ENCODE measurements at places on chromosomes 7 and 10.

GRCh38 chr7:105426606-105427146 lies 38.0 kb upstream of the SRPK2 start:
- DNase-seq: no peak

- DNase-seq: no peak
Observed at GRCh38 chr10:119772334-119772733, 46.5 kb downstream of the INPP5F start.

DNA sequence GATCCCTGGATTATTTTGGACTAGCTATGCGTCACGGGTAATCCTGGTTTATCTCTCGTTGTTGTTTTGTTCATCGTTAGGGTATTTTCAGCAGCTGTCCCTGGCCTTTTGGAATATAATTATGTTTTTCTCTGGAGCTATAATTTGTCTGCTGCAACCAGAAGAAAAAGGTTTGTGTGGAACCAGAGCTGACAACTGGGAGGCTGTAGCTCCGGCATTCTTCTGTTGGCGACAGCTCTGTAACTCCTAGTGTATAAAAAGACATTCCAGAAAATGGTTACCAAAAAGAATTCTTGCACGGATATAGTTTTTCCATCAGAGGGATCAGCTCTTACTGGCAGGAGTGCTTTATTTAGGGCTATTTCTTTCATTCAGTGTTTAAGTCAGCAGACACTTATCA lies 130.9 kb upstream of the PRR15 start:
- DNase-seq: no peak

GRCh38 chr10:111015181-111015580 lies 61.6 kb upstream of the ADRA2A start:
- no peak for DNase-seq

DNA sequence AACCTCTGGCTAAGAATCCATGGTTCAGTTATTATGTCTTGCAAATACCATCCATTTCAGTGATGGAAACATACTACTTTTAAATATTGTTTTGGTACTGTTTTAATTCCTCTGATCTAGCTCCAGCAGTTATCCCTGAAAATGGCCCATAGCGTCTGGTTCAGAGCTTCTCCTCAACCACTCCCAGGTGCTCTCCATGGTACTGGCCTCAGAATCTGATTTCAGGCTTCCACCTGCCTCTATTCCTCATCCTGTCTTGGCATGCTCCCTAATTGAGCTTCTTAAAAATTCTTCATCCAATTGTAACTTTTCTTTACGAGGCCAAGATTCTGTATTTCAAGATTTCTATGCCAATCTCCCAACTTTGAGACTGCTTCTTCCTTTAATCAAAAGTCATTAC lies 236.3 kb downstream of the HTR7 start:
- DNase-seq: no peak

- no peak for DNase-seq
Observed at GRCh38 chr7:36075561-36075960, 77.5 kb upstream of the EEPD1 start.

GRCh38 chr10:94075506-94075905 lies 81.8 kb downstream of the PLCE1 start:
- no peak for DNase-seq

DNA sequence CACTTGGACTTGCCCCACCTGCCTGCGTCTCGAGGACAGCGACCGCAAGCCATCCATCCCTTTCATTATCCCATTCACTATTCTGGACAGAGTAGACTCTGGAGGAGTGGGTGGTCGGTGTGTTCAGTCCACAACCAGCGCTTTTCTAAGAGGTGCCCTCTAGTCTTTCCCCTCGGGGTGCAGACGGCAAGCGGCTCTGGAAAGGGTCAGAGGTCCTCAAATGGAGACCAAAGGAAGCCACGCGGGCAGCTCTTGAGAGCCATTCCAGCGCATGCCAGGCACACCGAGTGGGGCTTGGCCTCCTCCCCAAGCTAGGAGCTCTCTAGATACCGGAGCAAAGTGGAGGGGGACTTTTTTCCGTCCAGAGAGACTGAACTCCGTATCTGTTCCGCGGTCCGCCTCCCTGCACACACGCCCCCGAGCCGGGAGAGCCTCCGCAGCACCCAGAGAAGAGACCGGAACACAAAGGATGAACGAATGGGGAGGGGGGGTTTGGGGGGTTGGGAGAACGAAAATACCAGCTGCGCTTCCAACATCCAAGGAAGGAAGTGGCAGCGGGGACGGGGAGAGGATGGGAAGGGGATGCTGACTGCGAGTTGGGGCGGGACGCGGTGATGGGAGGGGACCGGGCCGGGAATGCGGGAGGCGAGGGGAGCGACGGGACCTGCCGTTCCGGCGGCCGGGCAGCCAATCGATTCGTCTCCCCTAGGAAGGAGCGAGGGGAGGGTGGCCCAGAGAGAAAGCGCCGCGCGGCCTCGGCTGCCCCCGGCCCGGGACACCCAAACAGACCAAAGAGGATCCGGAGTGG lies 515 bp downstream of the GSDME start:
- DNase-seq: no peak

DNA sequence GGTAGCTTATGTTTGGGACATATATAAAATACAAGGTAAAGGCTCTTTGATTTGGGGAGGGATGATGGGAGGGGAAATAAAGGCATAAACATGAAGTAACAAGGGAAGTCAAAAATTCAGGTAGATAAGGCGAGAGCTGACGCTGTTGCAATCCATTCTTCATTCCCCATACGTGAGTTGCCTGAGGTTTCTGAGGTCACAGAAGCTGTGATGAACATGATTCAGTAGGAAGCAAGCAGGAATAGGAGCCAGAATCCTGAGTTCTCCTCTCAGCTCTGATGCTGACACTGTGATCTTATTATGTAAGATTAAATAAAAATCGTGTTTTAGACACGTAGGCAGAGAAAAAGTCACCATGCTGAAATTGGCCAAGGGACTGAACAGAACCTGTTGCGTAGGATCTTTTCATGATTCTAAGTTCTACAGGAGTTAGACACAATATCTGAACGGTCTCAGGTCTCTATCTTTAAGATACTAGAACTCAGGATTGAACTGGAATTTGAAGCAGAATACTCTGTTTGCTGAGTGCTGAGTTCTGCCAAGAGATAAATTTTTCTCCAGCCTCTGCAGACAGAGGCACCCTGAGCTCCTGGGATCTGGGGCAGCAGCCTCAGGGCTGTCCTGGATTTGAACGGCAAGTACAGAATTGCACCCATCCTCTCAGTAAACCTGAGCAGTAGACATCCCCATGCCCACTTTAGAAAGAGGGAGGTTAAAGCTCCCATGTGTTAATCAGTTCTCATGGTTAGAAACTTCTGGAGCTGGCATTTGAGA lies 21.0 kb downstream of the KLF6 start:
- no peak for DNase-seq

DNA sequence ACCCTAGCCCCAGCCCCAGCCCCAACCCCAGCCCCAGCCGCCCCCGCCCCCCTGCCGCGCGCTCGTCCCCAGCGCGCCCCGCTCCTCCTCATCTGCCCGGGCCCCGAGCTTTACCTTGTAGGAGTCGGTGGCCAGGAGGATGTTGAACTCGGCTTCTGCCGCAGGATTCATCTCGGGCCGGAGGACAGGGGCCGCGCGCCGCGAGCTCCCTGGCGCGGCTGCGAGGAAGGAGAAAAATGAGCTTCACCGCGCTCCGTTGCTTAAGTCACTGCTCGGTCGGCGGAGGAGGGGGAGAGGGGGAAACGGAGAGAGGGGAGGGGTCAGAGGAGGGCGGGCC lies at the start of gene NAMPT:
Gene NAMPT, minus strand, starts transcription at position 270 of the 337 bp plus-strand sequence. Its CDS starts 99 bp downstream, at position 171.
- no peak for DNase-seq

GRCh38 chr10:7817984-7818294 lies 366 bp upstream of the TAF3 start:
- no peak for DNase-seq

DNA sequence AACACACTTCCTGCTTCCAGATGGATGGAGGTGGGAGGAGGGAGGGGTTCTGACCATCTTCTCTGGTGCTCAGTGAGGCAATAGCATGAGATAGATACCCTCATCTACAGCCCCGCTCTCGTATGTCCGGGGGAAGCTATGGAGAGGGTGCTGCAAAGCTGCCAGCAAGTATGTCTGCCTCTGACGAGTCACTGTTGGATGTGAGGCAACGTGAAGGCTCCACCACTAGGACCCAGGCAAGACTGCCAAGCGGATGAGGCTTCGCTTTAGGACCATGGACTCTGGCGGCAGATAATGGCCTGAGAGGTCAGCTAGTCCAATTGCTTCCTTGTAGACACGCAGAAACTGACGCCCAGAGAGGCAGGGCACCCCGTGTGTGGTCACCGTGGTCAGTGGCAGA lies 601.6 kb downstream of the PTPRN2 start:
- DNase-seq: no peak

DNA sequence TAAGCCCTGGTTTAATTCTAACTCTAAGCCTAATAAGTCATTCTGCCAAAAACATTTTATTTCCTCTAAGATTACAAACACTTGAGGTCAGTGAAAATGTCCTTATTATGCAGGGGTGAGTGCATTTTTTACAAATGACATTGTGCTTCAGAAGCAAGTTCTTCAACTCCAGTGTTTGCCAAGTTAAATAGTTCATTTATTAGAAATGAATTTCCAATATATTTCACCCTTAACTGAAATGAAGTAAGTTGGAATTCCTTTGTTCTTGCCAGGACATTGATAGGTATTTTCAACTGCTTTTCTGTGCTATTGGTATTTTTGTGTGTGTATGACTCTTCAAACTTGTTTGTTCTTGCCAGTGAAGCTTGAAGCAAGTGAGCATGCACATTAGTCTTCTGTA lies 89.5 kb upstream of the CCDC6 start:
- DNase-seq: no peak

All from activated gamma-delta T cell (primary cell).